Body of pancreas (tissue), 4 donors: ENCODE measurements at places on chromosomes 11 and 22. TPM values are rescaled to one million over a fixed set of nuclear protein-coding genes. Genes with fewer than 3 reads are reported as not detected.

SAA4 gene
- total RNA-seq, result not detected

LIF gene
- total RNA-seq, result 0.52 TPM

SUSD2 gene
- total RNA-seq, result 7.6 TPM

MMP3 gene
- total RNA-seq, result 1.0 TPM

TRIM51 gene
- total RNA-seq, result not detected

RRM1 gene
- 12.2 TPM for total RNA-seq

KBTBD3 gene
- total RNA-seq, result 5.7 TPM

VSIG10L2 gene
- total RNA-seq, result not detected

PRAME gene
- total RNA-seq, result not detected

MOGAT2 gene
- not detected for total RNA-seq

HTR3A gene
- 1.0 TPM for total RNA-seq

DLG2 gene
- total RNA-seq, result 13.2 TPM

TREH gene
- 2.0 TPM for total RNA-seq

PKP3 gene
- 48.8 TPM for total RNA-seq

VPREB3 gene
- total RNA-seq, result not detected

CDC42EP1 gene
- total RNA-seq, result 73.2 TPM

CCDC87 gene
- under 0.01 TPM for total RNA-seq

APOL3 gene
- 11.2 TPM for total RNA-seq

NOL12 gene
- total RNA-seq, result 10.4 TPM

- no peaks in the 10 kb centered on the region for H3K36me3 ChIP-seq
- H3K27ac ChIP-seq, result no peak overlapping the region
- no peak overlapping the region for H3K4me3 ChIP-seq
- H3K27me3 ChIP-seq, result no peaks in the 10 kb centered on the region
These were observed 1248.0 kb upstream of the CNTN5 start for GRCh38 chr11:97772705-97773104.

- DNase-seq, result no peak
- no peaks in the 10 kb centered on the region for H3K36me3 ChIP-seq
- H3K27me3 ChIP-seq, result no peaks in the 10 kb centered on the region
- no peaks in the 10 kb centered on the region for H3K4me1 ChIP-seq
- no peak overlapping the region for H3K4me3 ChIP-seq
These were observed 62.4 kb upstream of the ZBED5 start for GRCh38 chr11:10920205-10920604.

GRCh38 chr11:60830478-60831142 is 11.3 kb upstream of the CCDC86 start:
- H3K36me3 ChIP-seq, result no peaks in the 10 kb centered on the region
- no peaks in the 10 kb centered on the region for H3K4me1 ChIP-seq
- H3K27ac ChIP-seq, result no peak overlapping the region
- DNase-seq, result no peak
- no peaks in the 10 kb centered on the region for H3K27me3 ChIP-seq
- no peak overlapping the region for H3K4me3 ChIP-seq

- H3K27me3 ChIP-seq, result no peaks in the 10 kb centered on the region
- H3K27ac ChIP-seq, result no peak overlapping the region
- DNase-seq, result no peak
- H3K4me3 ChIP-seq, result no peak overlapping the region
These were observed 65.9 kb downstream of the C11orf58 start for GRCh38 chr11:16804104-16804947.

GRCh38 chr11:69059985-69060384 is 11.3 kb downstream of the TPCN2 start:
- no peak overlapping the region for H3K27ac ChIP-seq
- H3K36me3 ChIP-seq, result no peaks in the 10 kb centered on the region
- no peaks in the 10 kb centered on the region for H3K4me1 ChIP-seq

- H3K36me3 ChIP-seq, result no peaks in the 10 kb centered on the region
- H3K27me3 ChIP-seq, result no peaks in the 10 kb centered on the region
- peaks cover 6% of the 10 kb centered on the region for H3K4me1 ChIP-seq
These were observed 20.6 kb upstream of the MUC5B start for GRCh38 chr11:1202154-1202775.

DNA sequence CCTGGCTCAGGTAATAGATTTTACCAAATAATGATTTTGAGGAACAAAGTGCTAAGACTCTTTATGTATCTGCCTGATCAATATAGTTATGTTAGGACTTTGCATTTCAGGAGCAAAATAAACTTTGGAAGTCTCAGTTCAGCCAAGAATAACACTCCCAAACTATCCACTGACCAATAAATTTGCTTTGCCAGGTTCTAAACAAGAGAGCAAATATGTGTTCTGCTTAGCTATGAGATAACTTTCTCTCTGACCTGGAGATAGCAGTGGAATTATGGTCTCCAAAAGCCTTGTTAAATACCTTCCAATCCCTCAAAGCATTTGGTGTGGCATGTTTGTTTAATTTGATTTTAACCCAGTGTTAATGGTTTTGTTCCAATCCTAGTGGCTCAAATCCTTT is 1541.1 kb downstream of the FAM181B start:
- peaks cover 4% of the 10 kb centered on the region for H3K4me1 ChIP-seq
- H3K27ac ChIP-seq, result no peak overlapping the region
- no peaks in the 10 kb centered on the region for H3K27me3 ChIP-seq

- no peaks in the 10 kb centered on the region for H3K36me3 ChIP-seq
- no peak for DNase-seq
- no peaks in the 10 kb centered on the region for H3K27me3 ChIP-seq
- no peaks in the 10 kb centered on the region for H3K4me1 ChIP-seq
- no peak overlapping the region for H3K4me3 ChIP-seq
These were observed 232.0 kb upstream of the ZBED5 start for GRCh38 chr11:11089805-11090204.

- no peaks in the 10 kb centered on the region for H3K4me1 ChIP-seq
- no peaks in the 10 kb centered on the region for H3K27me3 ChIP-seq
- no peak overlapping the region for H3K27ac ChIP-seq
- DNase-seq, result no peak
- H3K4me3 ChIP-seq, result no peak overlapping the region
- no peaks in the 10 kb centered on the region for H3K36me3 ChIP-seq
These were observed 60.9 kb downstream of the GRIA4 start for GRCh38 chr11:105670811-105671210.

GRCh38 chr22:28442264-28442710 is 237.4 kb downstream of the TTC28 start:
- peak overlapping the region; percentile 77 for H3K27ac ChIP-seq
- H3K27me3 ChIP-seq, result no peaks in the 10 kb centered on the region
- peak; percentile 82 for DNase-seq
- peak overlapping the region; percentile 6 for H3K4me3 ChIP-seq
- peaks cover 36% of the 10 kb centered on the region for H3K4me1 ChIP-seq

- DNase-seq, result peak; percentile 15
- no peaks in the 10 kb centered on the region for H3K4me1 ChIP-seq
- no peaks in the 10 kb centered on the region for H3K36me3 ChIP-seq
- H3K4me3 ChIP-seq, result no peak overlapping the region
- H3K27me3 ChIP-seq, result no peaks in the 10 kb centered on the region
These were observed 57.9 kb downstream of the TRIM29 start for GRCh38 chr11:120079750-120080610.

DNA sequence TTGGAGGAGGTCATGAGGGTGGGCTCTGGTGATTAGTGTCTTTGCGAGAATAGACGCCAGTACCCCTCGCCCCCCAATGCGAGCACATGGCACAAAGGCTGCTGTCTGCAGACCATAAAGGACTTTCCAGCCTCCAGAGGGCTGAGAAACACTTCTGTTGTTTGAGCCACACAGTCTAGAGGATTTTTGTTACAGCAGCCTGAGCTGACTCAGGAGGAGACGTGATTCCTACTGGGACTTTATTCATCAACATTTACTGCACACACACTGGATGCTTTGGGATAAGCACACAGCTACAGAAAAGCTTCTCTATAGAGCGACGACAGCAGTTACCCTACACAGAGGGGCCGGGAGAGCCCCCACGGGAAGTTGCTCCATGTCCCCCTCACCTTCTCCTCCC is 345.0 kb downstream of the CTTN start:
- H3K36me3 ChIP-seq, result no peaks in the 10 kb centered on the region
- no peak for DNase-seq
- no peaks in the 10 kb centered on the region for H3K27me3 ChIP-seq
- H3K4me3 ChIP-seq, result no peak overlapping the region

DNA sequence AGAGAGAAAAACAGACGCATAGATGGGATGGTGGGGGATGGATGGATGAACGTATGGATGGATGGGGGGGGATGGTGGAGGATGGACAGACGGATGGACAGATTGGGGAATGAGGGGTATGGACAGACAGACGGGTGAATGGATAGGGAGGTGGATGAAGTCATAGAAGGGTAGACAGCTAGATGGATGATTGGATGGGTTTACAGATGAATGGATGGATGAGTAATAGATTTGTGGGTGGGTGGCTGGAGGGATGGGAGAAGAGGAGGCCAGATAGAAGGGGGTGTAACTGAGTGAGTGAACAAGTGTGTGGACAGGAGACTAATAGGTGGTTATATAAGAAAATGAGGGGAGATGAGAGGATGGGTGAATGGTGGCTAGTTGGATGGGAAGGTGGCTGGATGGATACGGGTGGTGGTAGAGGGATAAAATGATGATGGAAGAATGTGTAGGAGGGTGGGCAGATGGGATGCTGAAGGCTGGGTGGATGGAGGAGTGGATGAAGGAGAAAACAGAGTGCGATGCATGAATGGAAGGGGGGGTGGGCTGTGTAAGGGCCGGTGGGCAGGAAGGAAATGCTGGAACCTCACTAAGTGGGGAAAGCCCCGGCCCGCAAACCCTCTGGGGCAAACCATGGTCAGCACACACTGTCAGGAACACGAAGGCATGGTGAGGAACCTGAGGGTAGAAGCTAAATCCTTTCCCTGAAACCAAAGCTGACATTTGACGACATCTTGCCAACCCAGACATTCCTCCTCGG is 21.6 kb downstream of the ARVCF start:
- H3K4me3 ChIP-seq, result no peak overlapping the region
- H3K4me1 ChIP-seq, result no peaks in the 10 kb centered on the region
- H3K27me3 ChIP-seq, result no peaks in the 10 kb centered on the region
- no peaks in the 10 kb centered on the region for H3K36me3 ChIP-seq

GRCh38 chr11:122028545-122028944 is 87.5 kb downstream of the BLID start:
- no peak overlapping the region for H3K4me3 ChIP-seq
- no peak for DNase-seq
- H3K27ac ChIP-seq, result no peak overlapping the region
- no peaks in the 10 kb centered on the region for H3K27me3 ChIP-seq
- no peaks in the 10 kb centered on the region for H3K4me1 ChIP-seq

DNA sequence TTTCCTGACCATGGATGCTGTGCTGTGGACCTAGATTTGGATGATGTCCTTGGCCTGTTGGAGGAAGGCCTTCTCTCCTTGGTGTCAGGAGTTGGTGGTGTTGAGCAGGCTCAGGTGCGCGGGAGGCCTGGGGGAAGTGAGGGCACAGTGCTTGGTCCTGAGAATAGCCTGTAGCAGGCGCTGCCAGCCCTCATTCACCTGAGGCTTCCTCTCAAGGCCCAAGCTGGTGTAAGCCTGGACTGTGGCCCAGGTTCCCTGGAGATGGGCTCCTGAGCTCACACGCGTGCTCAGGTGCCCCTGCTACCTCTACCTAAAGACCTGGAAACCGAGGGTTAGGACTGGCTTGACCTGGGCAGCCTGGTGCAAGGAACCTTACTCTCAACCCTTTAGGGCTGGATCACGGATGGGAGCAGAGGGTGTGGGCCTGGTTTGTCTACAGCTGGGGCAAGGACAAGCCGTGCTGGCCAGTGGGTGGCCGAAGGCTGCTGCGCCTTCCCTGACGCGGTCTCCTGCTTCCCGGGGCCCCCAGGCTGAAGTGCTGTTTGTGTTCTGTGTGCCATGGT is 7.8 kb upstream of the GRAMD4 start:
- no peak overlapping the region for H3K4me3 ChIP-seq
- peaks cover 14% of the 10 kb centered on the region for H3K4me1 ChIP-seq
- no peaks in the 10 kb centered on the region for H3K36me3 ChIP-seq

DNA sequence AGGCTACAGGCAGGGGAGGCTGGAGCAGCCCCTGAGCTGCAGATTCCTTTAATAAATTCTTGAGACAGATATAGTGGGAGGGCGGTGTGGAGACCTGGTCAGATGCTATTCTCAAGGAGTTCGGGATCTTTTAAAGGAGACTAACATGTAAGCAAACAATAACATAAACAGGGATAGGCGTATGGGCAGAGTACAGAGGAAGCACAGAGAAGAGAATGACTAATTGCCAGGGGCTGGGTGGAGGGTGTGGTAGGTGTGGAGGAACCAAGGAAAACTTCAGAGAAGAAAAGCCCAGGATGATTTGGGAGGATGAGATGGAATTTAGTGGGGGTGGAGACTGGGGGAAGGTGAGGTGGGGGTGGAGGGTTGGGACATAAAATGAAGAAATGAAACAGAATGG is 9.7 kb upstream of the HEPHL1 start:
- H3K36me3 ChIP-seq, result no peaks in the 10 kb centered on the region
- no peak overlapping the region for H3K27ac ChIP-seq
- no peaks in the 10 kb centered on the region for H3K27me3 ChIP-seq

DNA sequence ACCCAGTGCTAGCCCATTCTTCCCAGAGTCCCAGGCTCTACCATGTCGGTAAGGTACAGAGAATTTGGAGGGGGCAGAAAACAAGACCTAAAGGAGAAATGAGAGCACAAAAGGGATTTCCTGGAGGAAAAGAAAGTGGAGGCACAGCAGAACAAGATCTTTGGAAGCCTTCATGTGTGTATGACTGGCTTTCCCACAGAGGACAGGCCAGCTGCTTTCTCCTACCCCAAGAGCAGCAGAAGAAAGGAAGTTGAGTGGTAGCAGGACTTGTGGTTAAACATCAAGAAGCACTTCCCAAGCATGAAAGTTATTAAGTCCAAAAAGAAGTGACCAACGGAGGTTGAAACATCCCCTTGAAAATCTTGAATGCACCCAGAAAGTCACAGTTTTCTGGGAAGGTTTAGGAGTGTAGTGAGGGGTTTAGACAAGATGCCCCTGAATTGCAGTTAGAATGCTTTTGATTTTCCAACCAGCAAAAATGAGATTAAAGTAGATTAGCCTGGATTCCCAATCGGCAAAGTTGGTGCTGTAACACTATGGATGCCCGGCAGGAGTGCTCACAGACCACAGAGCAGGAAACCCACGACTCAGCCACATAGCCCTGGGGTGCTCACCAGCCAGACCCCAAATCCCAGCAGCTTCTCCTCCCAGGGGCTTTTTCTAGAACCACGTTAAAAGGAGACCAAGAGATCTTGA is 608 bp downstream of the TMPRSS13 start:
- H3K4me3 ChIP-seq, result no peak overlapping the region
- H3K4me1 ChIP-seq, result peaks cover 12% of the 10 kb centered on the region

- DNase-seq, result no peak
- H3K4me3 ChIP-seq, result no peak overlapping the region
- H3K4me1 ChIP-seq, result no peaks in the 10 kb centered on the region
- no peak overlapping the region for H3K27ac ChIP-seq
These were observed 8.8 kb downstream of the POU2F3 start for GRCh38 chr11:120248551-120249278.

DNA sequence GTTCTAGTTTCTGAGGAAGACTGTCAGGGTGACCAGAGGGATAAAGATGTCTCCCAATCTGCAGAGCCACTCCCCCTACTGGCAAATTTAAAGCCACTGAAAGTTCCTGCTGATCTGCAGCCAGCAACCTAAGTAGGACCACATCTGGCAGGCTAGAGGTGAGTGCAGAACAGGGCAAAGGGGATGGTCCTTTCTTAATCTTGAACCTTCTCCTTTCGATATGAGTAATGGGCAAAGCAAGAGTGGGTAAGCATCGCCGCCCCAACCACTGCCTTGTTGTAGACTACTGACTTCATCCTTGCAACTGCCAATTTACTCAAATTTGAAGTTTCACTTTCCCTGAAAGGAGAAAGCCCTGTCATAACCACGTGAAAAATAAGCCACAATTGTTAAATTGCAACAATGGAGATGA is 30.7 kb downstream of the SCUBE2 start:
- no peaks in the 10 kb centered on the region for H3K4me1 ChIP-seq
- H3K36me3 ChIP-seq, result no peaks in the 10 kb centered on the region
- no peak for DNase-seq
- no peaks in the 10 kb centered on the region for H3K27me3 ChIP-seq
- H3K27ac ChIP-seq, result no peak overlapping the region
- H3K4me3 ChIP-seq, result no peak overlapping the region

GRCh38 chr11:112058103-112058502 is 15.7 kb downstream of the PIH1D2 start:
- no peaks in the 10 kb centered on the region for H3K27me3 ChIP-seq
- H3K36me3 ChIP-seq, result no peaks in the 10 kb centered on the region
- no peaks in the 10 kb centered on the region for H3K4me1 ChIP-seq
